ENCODE measurements at places on chromosomes 13 and 19.

- DNase-seq = no peak
Measured at GRCh38 chr13:81395368-81395767, 1054.4 kb upstream of the SPRY2 start.

GRCh38 chr13:48798180-48798579, 144.5 kb downstream of the CYSLTR2 start:
- no peak for DNase-seq

GRCh38 chr13:21837841-21838551, 167.1 kb downstream of the FGF9 start:
- DNase-seq = no peak

DNA sequence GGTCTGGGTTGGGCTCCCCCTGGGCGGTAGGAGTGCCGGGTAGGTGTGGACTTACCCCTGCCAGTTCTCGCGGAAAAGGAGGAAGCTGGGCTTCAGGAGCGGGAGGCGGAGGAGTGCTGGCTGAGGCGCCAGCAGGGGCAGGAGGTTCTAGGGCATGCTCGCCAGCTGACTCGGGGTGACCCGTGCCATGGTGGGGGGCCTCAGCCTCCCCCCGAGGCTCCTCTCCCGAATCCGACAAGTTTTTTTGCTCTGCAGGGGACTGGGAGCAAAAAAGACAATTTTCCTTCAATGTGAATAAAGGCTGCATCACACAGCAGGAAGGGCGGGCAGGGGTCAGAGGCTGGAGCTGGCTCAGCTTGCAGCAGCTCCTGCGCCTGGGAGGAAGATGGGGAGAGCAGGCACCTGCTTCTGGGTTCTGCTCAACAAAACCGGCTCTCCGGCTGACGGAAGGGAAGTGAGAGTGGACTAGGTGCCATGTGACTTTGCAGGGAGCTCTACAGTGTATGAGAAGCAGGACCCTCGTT, 26.5 kb downstream of the RANBP3 start:
- no peak for DNase-seq

DNA sequence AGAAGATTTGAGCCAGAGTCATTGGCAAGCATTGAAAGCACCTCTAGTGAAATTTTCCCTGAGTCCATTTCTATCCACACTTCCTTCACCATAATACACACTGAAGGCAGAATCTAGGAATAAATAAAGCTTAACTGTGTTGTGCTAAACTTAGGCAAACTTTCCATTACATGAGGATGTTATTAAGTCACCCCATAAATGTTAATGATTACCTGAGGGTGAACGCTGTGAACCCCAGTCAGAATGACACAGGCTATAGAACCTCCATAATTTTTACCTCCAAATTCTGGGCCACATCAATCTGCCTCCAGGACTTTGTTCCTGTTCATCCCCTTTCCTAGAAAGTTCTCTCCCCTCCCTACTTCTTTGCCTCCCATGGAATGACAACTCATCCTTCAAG, 71.0 kb downstream of the RAP2A start:
- no peak for DNase-seq
